CD8-positive, alpha-beta T cell (primary cell): ENCODE measurements at places on chromosomes 6 and 20. TPM values are rescaled to one million over a fixed set of nuclear protein-coding genes. Genes with fewer than 3 reads are reported as not detected.

DNA sequence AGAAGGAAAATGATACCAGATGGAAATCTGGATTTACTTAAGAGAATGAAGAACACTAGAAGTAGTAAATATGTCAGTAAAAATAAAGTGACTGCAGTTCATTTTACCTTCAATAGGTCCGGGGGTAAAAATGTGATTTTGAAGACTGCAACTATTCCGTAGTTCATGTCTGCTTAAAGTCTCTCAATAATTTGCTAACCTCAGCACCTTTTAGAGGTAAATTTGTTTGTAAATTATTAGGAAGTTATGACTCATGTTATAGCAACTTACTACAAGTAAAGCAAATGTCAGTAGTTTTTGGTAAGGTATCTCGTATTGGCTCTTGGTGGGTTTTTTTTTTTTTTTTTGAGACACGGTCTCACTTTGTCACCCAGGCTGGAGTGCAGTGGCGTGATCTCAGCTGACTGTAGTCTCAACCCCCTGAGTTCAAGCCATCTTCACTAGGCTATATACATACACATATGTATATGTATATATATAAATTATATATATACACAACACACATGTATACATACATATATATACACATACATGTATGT is 32.1 kb downstream of the BICRAL start:
- no peak for DNase-seq

DNA sequence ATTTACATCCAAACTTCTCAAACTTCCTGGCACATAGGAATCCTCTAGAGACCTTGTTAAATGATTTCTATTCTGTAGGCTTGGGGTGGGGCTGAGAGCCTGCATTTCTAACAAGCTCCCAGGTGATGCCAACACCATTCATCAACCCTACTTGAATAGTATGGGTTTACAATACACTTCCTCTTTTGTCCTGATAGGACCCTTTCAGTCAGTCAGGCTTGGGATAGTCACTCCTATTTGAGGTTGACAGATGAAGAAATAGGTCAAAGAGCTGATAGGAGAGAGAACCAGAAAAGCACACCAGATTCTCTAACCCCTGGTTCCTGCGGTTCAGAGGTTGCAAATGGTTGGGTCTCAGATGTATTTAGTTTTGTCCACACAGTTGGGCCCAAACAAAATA is 273.4 kb downstream of the TSHZ2 start:
- DNase-seq = no peak

NHLRC1 gene
- total RNA-seq = not detected

JPH2 gene
- total RNA-seq = not detected

DNA sequence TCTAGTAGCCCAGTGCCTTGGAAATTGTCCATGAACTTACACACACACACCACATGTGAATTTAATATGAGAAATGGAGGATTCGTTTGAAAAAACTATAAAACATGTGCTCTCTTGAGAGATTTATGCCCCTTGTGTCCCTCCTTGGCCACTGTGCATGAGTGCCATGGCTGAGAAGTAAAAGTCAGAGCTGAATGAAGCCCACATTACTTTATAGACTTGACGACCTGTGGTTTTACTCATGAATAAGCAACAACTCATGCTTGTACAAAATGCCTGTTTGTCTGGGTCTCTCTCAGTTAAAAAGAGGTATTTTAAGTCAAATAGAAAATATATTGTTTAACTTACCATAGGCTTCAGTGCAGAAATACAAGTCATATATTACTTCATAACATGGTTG is 102.7 kb downstream of the KCNQ5 start:
- DNase-seq = no peak

GRCh38 chr6:30743099-30744053 is 889 bp upstream of the FLOT1 start:
- DNase-seq = peak; percentile 45

- DNase-seq = no peak
Observed at GRCh38 chr6:122098201-122098678, 301.2 kb upstream of the HSF2 start.

- no peak for DNase-seq
Observed at GRCh38 chr6:107556082-107556481, 66.2 kb downstream of the SOBP start.

SLC52A3 gene
- total RNA-seq = not detected

DNA sequence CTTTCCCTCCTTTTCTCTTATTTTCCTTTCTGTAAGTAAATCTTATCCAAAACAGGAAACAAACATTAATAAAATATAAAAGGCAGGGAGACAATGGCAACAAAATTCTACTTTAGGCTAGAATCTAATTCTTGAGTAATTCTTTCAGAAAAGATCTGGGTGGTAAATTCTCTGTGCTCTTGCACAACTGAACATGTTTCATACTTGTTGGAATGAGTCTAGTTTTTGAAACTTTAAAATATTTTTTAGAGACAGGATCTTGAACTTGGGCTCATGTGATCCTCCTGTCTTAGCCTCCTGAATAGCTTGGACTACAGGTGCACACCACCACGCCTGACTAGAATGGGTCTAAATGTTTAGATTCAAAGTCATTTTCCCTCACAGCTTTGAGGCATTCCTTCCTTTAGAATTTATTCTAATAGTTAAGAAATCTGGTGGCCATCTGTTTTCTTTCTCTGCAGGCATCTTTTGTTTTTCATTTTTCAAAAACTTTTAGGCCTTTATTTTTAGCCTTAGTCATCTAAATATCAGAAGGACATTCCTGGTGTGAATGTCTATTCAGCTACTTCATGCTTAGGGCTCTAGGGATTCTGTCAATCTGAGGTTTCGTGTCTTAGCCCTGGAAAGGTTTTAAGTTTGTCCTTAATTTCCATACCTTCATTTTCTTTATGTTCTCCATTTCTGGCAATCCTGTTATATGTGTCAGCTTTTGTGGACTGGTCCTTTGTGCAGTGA is 76.5 kb downstream of the CDKAL1 start:
- no peak for DNase-seq

- no peak for DNase-seq
Observed at GRCh38 chr20:4021906-4022305, 6.5 kb upstream of the RNF24 start.

TBX18 gene
- total RNA-seq = not detected

GRCh38 chr6:137761072-137761471 is 106.0 kb upstream of the TNFAIP3 start:
- no peak for DNase-seq

DNA sequence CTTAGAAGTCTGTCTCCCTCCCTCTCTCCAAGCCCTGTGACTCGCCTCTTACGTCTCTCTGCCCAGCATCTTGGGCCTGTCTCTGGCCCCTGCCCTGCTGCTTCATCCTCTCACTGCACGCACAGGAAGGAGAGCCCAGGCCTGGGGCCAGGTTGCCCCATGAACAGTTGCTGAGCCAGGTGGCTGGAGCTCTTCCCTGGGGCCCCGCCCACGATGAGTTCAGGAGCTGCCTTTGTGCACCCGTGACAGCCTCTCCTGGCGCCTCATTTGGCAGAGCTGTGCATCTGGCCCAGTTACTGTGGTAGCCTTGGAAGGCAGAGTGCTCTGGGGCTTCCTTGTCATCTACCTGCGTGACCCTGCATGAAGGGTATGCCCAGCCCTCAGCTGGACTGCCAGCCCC is 44.5 kb downstream of the SLC52A3 start:
- DNase-seq = no peak

PLA2G7 gene
- not detected for total RNA-seq

ZC3H12D gene
- total RNA-seq = 50.0 TPM

GRCh38 chr6:151805286-151805840 is 2.1 kb upstream of the ESR1 start:
- no peak for DNase-seq

DNA sequence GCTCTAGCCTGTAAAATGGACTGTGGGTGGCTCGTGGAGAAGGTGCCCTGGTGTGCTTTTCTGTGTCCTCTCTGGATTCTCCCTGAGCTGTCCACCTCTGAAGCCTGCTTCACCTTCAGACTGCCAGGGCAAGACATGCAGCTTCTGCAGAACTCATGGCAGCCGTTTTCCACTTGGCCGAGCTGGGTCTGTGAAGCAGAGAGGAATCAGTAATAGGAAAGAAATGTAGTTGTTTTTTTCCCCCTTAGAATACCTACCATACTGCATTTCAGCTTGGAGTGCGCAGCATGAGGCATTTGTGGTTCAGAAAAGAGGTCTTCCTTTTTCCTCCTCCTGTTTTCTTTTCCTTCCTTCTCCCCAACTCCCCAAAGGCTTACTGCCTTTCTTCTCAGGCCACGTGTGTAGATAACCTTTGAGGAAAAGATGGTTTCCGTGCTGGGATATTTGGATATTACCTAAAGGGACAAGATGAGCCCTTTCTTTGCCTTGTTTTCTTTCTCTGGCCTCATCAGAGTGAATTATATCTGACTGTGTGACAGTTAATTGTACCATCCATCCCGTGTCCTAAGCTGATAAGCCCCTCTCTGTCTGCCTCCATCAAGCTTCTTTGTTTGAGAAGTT is 39.4 kb downstream of the RREB1 start:
- DNase-seq = no peak

DNA sequence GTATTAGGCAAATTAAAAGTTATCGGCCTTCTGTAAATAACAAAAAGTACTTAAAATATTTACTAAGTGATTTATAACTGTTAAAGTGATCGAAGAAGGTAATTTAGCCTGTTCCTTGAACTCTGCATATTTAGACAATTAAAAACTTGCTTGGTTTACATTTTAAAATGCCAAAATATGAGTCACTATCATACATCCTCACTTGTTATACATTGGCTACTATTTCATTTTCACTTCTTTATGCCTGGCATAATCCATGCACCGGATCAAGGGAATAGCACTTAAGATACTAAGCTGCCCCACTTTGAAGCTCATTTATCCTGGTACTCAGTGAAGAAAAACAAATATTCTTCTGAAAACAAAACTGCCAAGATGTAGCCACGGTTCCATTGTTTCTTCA is 344.6 kb downstream of the UBE3D start:
- no peak for DNase-seq

NMBR gene
- not detected for total RNA-seq

GRCh38 chr6:167560673-167561569 is 236.0 kb downstream of the TTLL2 start:
- no peak for DNase-seq

DNA sequence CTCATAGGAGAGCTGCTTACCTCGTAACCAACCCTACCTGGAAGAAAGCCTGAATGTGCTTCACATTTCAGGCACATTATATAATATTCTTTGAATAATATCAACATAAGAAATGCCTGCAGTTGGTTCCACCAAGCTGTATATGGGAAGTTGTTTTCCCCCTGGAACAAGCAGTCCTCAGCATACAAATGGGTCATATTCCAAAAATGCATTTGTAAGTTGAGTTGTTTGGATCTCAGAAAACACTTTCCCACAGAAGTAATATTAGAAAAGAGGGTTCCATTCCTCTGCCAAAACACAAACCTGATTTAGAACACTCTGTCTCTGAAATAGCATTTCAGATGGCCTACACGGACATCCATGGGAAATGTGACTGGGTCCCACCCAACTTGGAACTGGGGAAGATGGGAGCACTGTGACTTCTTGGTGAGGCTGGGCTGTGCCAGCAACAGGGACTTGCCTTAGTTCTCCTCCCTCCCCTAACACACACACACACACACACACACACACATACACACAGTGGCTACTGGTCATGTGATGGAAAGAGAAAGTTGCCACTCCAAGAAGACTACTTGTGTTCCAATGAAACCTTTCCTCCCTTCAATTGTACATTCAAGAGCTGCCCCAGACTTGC is 11.4 kb upstream of the RCAN2 start:
- no peak for DNase-seq

GRCh38 chr6:109008537-109009235 is 86.0 kb downstream of the SESN1 start:
- DNase-seq = no peak

GRCh38 chr20:33490023-33490933 is at the start of gene CBFA2T2:
Gene CBFA2T2 (plus strand): TSS chr20:33490096. CDS start chr20:33490268, 172 bp downstream.
- no peak for DNase-seq

- DNase-seq = no peak
Observed at GRCh38 chr6:2659882-2660281, 90.8 kb downstream of the MYLK4 start.

SLC22A16 gene
- total RNA-seq = not detected

ME1 gene
- total RNA-seq = 1.3 TPM

DNA sequence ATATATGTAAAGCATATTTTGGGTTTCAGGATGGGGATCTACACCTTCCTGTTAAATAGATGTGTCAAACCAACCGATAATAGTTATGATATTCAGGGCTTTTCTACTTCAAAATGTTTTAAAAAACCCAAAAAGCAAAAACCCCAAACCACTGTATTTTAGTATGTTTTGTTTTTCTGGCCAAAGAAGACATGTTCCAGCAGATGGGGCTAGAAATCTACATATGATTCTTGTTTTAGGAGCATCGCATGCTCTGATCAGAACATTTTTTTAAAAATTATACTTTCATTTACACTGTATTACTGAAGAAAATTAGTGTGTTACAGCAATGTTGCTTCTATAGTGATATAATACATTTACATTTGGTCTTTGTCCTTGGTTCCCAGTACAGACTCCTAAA is 11.0 kb downstream of the RMND1 start:
- no peak for DNase-seq

- DNase-seq = no peak
Observed at GRCh38 chr6:151110576-151110905, 129.2 kb upstream of the AKAP12 start.

GRCh38 chr20:41512624-41513023 is 105.6 kb downstream of the CHD6 start:
- no peak for DNase-seq

GRCh38 chr6:113019176-113019575 is 672.0 kb downstream of the RFPL4B start:
- no peak for DNase-seq

GSTA3 gene
- not detected for total RNA-seq

GRCh38 chr6:514396-514978 is 122.9 kb downstream of the IRF4 start:
- DNase-seq = no peak

DNA sequence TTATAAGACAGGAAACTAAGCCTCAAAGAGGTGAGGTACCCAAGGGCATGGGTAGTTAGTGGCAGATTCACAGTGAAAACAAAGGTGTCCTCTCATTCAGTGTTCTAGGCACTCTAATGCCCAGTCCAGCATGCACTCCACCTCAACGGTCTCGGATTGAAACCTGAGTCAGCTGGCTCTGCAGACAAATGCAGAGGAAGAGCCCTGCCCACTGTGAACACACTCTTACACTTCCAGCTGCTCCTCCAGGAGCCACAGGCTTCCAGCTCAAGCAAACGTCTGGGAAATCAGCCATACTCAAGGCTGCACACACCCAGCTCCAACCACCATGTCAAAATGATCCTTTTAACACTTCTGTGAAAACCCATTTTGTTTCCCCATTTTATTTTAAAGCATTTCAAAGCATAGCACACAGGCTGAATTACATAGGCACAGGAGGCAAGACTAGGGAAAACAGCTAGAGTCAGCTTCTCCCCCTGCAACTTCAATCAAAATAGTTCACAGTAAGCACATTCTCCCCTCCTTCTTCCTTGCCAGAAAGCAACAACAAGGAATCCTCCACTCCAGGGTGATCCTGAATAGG is 3.0 kb upstream of the IL17A start:
- no peak for DNase-seq

DNA sequence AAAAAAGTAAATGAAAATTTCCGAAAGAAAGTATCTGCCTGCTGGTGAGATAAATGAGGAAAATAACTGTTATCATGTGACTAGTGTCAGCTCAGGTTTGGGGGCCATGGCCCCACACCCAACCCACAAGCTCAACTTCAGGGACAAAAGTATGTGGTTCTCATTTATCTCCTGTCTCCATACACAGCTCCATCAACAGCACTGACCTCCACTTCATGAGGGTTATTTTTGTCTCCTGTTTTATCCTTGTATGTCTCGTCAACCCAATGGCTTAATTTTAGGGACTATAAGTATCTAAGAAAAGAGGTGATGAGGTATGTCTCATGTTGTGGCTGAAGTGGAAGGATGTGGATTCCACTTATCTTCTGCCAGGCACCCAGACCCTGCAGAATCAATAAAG is 271.6 kb upstream of the RIN2 start:
- DNase-seq = no peak
